ENCODE measurements at places on chromosomes 1 and 21. TPM values are rescaled to one million over a fixed set of nuclear protein-coding genes. Genes with fewer than 3 reads are reported as not detected.

SARS1 gene
- 252 TPM for total RNA-seq

ACOT11 gene
- 0.85 TPM for total RNA-seq

- no peaks in the 10 kb centered on the region for H3K27me3 ChIP-seq
- no peak for DNase-seq
- H3K4me1 ChIP-seq: peaks cover 43% of the 10 kb centered on the region
Measured at GRCh38 chr1:221991221-221991620, 249.3 kb upstream of the DUSP10 start.

DNA sequence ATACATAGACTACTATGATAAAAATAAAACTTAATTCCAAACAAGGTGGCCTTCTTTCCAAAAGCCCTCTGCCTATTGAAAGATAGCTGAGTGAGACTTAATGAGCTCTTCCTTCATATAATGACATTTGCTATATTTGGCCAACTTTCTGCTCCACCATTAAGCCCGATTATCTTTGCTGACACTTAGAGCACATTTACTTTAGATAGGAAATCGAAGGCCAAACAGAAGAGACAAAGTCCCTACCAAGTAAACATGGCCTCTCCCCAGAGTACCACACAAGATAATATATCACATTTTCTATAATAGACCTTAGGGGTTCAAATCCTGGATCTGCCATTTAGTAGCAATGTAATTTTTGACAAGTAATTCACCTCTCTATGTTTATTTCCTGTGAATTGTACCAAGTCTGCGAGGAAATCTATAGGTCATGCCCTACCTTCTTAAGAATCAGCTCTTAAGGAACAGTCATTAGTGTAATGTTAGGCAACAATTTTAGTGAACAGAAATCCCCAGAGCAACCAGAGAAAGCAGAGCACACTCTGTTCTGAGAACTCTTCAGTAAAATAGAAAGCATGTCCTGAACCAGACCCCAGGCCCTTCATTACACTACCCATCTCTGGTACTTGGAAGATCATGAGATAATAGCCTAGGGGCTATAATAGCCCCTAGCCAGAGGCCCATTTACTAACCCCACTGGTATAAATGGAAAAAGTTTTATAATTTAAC is 17.3 kb upstream of the COA6 start:
- no peak overlapping the region for H3K4me3 ChIP-seq
- DNase-seq: no peak
- H3K27me3 ChIP-seq: peaks cover 33% of the 10 kb centered on the region
- H3K4me1 ChIP-seq: no peaks in the 10 kb centered on the region
- no peak overlapping the region for H3K27ac ChIP-seq

CR1 gene
- total RNA-seq: not detected

PRDM16 gene
- 0.05 TPM for total RNA-seq

- no peaks in the 10 kb centered on the region for H3K4me1 ChIP-seq
- H3K27ac ChIP-seq: no peak overlapping the region
Measured at GRCh38 chr1:41353744-41354143, 7.5 kb upstream of the FOXO6 start.

EPS8L3 gene
- not detected for total RNA-seq

- no peaks in the 10 kb centered on the region for H3K4me1 ChIP-seq
- no peaks in the 10 kb centered on the region for H3K36me3 ChIP-seq
- DNase-seq: no peak
- no peaks in the 10 kb centered on the region for H3K27me3 ChIP-seq
- no peak overlapping the region for H3K27ac ChIP-seq
- no peak overlapping the region for H3K4me3 ChIP-seq
Measured at GRCh38 chr1:247517795-247518612, 18.2 kb downstream of the OR2C3 start.

GRCh38 chr1:14735841-14736240 is 137.4 kb downstream of the KAZN start:
- no peaks in the 10 kb centered on the region for H3K36me3 ChIP-seq
- DNase-seq: no peak
- no peak overlapping the region for H3K27ac ChIP-seq
- H3K4me3 ChIP-seq: no peak overlapping the region
- peaks cover 23% of the 10 kb centered on the region for H3K4me1 ChIP-seq

- no peak for DNase-seq
- H3K27me3 ChIP-seq: peaks cover 68% of the 10 kb centered on the region
- no peak overlapping the region for H3K27ac ChIP-seq
- no peak overlapping the region for H3K4me3 ChIP-seq
- H3K4me1 ChIP-seq: peaks cover 6% of the 10 kb centered on the region
- no peaks in the 10 kb centered on the region for H3K36me3 ChIP-seq
Measured at GRCh38 chr1:156616463-156616862, 2.8 kb upstream of the HAPLN2 start.

DNA sequence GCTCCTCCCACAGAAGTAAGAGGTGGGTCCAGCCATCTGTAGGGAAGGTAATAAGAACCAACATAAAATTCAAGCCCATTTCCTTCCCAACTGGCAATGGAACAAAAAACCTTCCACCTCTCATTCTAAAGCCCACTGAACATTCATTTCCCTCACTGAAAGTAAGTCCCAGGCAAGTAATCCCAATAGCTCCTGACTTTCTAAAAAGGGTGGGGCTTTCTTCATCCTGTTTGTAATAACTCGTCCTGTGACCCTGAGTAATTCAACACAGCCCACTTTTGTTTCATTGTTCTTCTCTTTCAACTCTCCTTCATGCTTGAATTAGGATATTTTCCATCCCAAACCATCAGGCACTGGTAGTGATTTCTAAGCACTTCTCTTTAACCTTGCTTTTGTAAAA is 74.9 kb downstream of the DAB1 start:
- H3K4me1 ChIP-seq: no peaks in the 10 kb centered on the region
- no peak overlapping the region for H3K4me3 ChIP-seq
- no peak for DNase-seq
- H3K36me3 ChIP-seq: no peaks in the 10 kb centered on the region

FAM110D gene
- total RNA-seq: not detected

DNA sequence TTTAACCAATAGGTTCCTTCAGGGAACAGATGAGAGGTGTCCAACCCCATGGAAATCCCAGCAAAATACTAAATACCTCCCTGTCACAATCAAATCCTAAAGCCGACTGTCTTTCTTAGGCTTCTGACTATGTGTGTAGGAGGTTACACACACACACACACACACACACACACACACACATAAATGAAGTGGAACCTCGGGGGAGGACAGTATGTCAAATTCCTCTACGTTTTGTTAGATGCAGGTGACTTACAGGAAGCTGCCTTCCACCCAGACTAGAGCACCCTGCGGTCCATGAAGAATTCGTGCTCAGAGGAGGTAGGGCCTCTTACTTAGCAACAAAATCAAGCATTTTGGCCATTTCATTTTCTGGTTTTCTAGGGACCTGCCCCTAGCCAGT is 16.4 kb downstream of the RSPH1 start:
- H3K27me3 ChIP-seq: peaks cover 23% of the 10 kb centered on the region
- DNase-seq: no peak
- H3K27ac ChIP-seq: no peak overlapping the region
- H3K4me3 ChIP-seq: no peak overlapping the region
- no peaks in the 10 kb centered on the region for H3K36me3 ChIP-seq
- no peaks in the 10 kb centered on the region for H3K4me1 ChIP-seq

DNA sequence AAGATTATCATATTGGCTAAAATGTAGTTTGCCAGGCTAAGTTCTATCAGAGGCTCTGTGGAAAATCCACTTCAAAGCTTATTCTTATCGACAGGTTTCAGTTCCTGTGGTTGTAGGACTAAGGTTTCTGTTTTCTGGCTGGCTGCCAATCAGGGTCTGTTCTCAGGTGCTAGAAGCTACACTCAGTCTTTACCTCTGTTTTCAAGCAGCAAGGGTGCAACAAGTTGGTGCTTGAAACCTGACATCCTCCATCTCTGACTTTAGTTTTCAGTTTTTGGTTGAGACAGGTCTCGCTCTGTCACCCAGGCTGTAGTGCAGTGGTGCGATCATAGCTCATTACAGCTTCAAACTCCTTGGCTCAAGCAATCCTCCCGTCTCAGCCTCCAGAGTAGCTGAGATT is 15.3 kb upstream of the TMCO2 start:
- no peak overlapping the region for H3K4me3 ChIP-seq
- DNase-seq: no peak
- H3K4me1 ChIP-seq: no peaks in the 10 kb centered on the region
- no peaks in the 10 kb centered on the region for H3K27me3 ChIP-seq

OR2L8 gene
- not detected for total RNA-seq

DNA sequence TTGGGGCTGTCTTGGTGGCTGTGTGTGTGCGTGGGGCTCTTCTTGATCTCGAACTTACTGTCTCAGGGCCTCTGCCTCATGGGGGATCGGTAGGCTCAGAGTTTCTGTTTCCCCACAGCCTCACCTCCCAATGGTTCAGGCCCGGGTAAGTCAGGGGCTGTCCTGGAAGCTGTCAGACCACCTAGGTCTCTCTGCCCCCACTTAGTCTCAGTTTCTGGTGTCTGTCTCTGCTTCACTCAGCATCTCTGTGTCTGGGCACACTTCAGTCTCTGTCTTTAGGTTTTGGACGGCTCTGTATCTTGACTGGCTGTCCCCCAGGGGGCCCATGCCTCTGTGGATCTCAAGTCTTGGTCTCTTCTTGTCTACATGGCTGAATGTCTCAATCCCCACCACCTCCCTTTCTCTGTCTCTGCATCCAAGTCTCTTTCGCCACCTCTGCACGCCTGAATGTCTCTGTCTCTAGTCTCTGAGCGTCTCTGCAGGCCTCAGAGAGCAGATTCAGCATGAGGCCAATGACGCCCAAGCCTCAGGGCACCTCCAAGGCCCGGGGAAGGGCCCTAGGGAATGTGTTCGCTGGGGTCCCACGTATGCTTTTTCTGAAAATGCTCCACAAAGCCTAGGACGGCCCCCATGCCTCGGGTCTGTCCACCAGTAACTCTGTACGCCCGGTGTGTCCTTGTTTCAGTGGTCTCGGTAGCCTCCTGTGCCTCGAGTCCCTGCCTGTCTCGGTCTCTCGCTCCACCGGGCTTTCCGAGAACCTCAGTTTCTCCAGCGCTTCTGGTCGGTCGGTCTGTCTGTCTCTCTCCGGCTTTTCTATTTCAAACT is 818 bp downstream of the FHL3 start:
- peaks cover 58% of the 10 kb centered on the region for H3K4me1 ChIP-seq
- H3K27ac ChIP-seq: no peak overlapping the region
- no peaks in the 10 kb centered on the region for H3K27me3 ChIP-seq
- peaks cover 34% of the 10 kb centered on the region for H3K36me3 ChIP-seq
- peak; percentile 31 for DNase-seq

DNA sequence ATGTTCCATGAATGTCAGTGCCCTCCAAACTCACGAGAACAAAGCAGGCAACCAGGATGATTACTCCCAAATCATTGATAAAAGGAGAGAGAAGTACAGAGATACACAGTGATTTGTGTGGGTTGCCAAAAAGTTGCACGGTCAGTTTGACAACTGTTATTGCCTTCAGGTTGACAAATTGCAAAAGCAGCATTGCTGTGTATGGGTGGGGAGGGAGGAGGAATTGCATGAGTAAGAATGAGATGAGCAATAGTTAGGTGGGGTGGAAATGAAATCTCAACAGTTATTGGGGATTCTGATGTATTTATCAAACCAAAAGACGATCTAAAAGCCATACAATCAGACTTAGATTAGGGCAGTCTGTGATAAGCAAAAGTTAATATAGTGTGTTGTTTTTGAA is 93.7 kb downstream of the NTMT2 start:
- H3K36me3 ChIP-seq: no peaks in the 10 kb centered on the region
- no peaks in the 10 kb centered on the region for H3K27me3 ChIP-seq
- no peak for DNase-seq
- H3K27ac ChIP-seq: no peak overlapping the region
- H3K4me1 ChIP-seq: no peaks in the 10 kb centered on the region

- H3K27ac ChIP-seq: no peak overlapping the region
- no peak for DNase-seq
- H3K4me3 ChIP-seq: no peak overlapping the region
- H3K27me3 ChIP-seq: no peaks in the 10 kb centered on the region
- H3K36me3 ChIP-seq: no peaks in the 10 kb centered on the region
Measured at GRCh38 chr1:68959461-68960030, 462.7 kb upstream of the DEPDC1 start.

GRCh38 chr1:32907435-32907834 is 6.2 kb upstream of the TMEM54 start:
- H3K27ac ChIP-seq: no peak overlapping the region
- 0 out of 2 replicates have a peak, but pooled peaks cover 4% of the 10 kb centered on the region for H3K27me3 ChIP-seq
- no peak overlapping the region for H3K4me3 ChIP-seq
- H3K36me3 ChIP-seq: no peaks in the 10 kb centered on the region
- peaks cover 7% of the 10 kb centered on the region for H3K4me1 ChIP-seq

DNA sequence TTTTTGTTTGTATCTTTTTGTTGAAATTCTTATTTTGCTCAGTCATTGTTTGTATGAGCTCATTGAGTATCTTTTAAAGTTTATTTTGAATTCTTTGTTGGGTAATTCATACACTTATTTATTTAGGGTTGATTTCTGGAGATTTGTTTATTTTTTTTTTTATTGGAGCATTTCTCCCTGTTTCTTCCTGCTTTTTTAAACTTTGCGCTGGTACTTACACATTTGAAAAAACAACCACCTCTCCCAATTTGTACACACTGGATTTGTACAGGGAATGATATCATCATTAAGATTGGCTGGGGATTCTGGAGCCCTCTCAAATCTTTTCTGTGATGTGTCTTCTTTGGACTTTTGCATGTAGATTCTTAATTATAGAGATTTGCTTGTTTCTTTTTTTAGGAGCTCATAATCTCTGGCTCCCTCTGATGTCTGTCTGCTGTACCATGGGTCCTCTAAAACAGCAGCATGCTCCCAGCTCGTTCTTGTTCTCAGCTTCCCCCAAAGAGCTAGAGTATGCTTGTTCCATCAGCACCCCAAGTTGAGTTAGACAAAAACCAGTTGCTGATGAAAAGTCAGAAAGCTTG is 310.7 kb downstream of the DUSP10 start:
- H3K4me3 ChIP-seq: no peak overlapping the region
- H3K36me3 ChIP-seq: no peaks in the 10 kb centered on the region
- peak overlapping the region; percentile 99 for H3K27ac ChIP-seq
- DNase-seq: peak; percentile 90

DNA sequence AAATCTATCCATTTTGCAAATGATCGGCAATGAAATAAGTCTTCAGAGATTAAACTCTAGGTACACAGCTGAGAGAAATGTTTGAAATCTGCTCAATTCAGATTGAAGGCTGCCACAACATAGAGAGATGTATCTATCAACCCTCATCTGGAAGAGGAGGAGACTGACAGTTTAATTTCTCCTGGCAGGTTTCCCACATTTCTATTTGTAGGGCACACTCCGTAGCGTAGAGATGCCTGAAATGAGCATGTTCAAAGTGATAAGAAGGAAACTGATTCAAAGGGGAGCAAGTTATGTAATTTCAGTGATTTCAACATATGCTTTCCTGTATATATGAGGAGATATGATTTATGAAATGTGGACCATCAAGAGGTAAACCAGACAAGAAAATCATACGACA is 44.1 kb downstream of the NIBAN1 start:
- H3K4me3 ChIP-seq: no peak overlapping the region
- DNase-seq: no peak
- H3K4me1 ChIP-seq: no peaks in the 10 kb centered on the region
- H3K27me3 ChIP-seq: no peaks in the 10 kb centered on the region

CELSR2 gene
- total RNA-seq: not detected

SH2D2A gene
- not detected for total RNA-seq

GRCh38 chr21:45959779-45960390 is 21.7 kb upstream of the COL6A1 start:
- H3K36me3 ChIP-seq: no peaks in the 10 kb centered on the region
- no peak overlapping the region for H3K4me3 ChIP-seq
- H3K27ac ChIP-seq: no peak overlapping the region
- DNase-seq: no peak
- no peaks in the 10 kb centered on the region for H3K4me1 ChIP-seq
- H3K27me3 ChIP-seq: no peaks in the 10 kb centered on the region

- peaks cover 11% of the 10 kb centered on the region for H3K4me1 ChIP-seq
- no peak overlapping the region for H3K27ac ChIP-seq
- no peak overlapping the region for H3K4me3 ChIP-seq
- no peaks in the 10 kb centered on the region for H3K36me3 ChIP-seq
- H3K27me3 ChIP-seq: no peaks in the 10 kb centered on the region
Measured at GRCh38 chr1:204065174-204065985, 7.5 kb upstream of the SOX13 start.

OR6K2 gene
- not detected for total RNA-seq

All from SJSA1 (cell line).